A172 (cell line): ENCODE measurements at places on chromosomes 6 and 20.

- no peak for DNase-seq
Measured at GRCh38 chr6:109323241-109323640, 59.0 kb downstream of the CD164 start.

DNA sequence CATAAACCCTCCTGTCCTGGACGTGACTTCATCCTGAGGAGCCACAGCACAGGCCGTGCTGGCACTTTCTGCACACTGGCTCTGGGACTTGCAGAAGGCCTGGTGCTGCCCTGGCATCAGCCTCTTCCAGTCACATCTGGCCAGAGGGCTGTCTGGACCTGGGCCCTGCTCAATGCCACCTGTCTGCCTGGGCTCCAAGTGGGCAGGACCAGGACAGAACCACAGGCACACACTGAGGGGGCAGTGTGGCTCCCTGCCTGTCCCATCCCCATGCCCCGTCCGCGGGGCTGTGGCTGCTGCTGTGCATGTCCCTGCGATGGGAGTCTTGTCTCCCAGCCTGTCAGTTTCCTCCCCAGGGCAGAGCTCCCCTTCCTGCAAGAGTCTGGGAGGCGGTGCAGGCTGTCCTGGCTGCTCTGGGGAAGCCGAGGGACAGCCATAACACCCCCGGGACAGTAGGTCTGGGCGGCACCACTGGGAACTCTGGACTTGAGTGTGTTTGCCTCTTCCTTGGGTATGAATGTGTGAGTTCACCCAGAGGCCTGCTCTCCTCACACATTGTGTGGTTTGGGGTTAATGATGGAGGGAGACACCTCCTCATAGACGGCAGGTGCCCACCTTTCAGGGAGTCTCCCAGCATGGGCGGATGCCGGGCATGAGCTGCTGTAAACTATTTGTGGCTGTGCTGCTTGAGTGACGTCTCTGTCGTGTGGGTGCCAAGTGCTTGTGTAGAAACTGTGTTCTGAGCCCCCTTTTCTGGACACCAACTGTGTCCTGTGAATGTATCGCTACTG lies 22.0 kb upstream of the PYGB start:
- no peak for DNase-seq

- DNase-seq, result no peak
Measured at GRCh38 chr20:4665591-4665990, 56.1 kb upstream of the PRND start.

DNA sequence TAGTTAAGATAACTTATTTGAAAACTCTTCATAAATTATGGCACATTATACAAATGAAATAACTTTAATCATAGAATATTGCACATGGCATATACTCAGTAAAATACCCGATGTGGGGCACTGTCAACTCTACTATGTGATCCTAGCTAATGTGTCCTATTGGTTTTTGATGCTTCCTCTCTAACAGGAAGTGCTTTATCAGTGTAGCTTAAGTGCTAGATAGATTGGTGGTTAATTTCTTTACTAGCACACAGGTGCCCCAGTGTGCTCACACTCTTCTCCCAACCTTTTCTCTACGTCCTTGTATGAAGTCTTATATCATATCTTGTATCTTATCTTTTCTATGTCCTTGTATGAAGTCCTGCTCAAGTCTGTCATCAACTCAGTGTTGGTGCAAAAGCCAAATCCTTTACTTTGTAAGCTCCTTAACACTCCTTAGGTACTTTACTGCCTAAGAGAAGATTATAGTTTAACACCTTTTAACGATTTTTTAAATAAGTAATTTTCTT lies 358.9 kb downstream of the CENPW start:
- DNase-seq, result no peak

DNA sequence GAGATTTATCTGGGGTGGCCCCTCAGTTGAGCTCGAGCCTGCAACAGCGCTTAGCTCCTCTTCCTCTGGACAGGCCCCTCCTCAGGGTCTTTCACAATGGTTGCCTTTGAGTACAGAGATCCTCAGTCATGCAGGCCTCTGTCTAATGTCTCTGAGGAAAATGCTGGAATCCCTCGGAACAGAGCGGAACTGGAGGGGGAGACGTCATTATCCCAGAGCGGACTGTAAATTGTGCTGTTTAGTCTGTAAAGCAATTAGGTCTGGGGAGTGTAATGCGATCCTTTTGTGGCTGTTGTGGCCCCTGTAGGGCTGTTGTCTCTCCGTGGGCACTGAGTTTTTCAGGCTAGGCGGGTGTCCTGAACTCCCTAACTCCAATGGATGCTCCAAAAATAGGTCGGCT lies 15.0 kb upstream of the DAAM2 start:
- no peak for DNase-seq

- DNase-seq, result no peak
Measured at GRCh38 chr6:16649241-16649640, 112.0 kb downstream of the ATXN1 start.

DNA sequence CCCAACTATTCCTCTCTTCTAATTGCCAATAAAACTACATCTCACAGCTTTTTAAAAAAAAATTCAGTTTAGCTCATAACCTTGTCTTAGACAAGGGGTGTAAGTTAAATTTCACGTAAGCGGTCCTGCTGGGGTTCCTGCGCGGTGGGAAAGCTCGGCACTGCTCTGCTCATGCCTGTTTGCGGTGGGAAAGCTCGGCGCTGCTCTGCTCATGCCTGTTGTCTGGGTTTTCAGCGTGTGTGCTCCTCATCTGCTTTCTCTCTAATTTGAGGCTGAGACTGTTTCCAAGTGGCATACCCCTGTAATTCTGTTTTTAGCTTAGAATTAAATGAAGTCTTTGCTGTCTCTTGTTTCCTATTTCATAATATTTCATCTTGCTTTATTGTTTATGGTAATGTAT lies 18.6 kb downstream of the ARID1B start:
- no peak for DNase-seq

GRCh38 chr6:155493026-155493693 lies 37.5 kb upstream of the NOX3 start:
- DNase-seq, result peak; percentile 4

- peak; percentile 19 for DNase-seq
Measured at GRCh38 chr6:163706500-163707087, 292.1 kb downstream of the QKI start.

DNA sequence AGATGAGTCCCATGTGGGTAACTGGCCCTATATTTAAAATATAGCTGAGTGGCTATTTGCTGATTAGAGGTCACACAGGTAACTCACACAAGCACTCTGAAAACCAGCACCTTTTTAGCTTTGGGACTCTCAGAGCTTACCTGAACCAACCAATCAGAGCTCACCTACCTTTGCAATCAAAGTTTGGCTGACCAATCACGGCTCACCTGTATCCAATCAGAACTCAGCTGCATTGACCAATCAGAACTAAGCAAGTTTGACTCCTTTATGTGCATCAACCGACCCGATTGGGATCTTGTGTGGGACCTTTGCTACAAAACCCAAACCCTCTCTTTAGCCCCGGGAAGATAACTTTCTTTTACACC lies 106.8 kb upstream of the NXT1 start:
- DNase-seq, result no peak

- DNase-seq, result no peak
Measured at GRCh38 chr6:15077006-15077405, 168.9 kb upstream of the JARID2 start.

GRCh38 chr6:142184307-142184706 lies 37.2 kb downstream of the VTA1 start:
- DNase-seq, result no peak

DNA sequence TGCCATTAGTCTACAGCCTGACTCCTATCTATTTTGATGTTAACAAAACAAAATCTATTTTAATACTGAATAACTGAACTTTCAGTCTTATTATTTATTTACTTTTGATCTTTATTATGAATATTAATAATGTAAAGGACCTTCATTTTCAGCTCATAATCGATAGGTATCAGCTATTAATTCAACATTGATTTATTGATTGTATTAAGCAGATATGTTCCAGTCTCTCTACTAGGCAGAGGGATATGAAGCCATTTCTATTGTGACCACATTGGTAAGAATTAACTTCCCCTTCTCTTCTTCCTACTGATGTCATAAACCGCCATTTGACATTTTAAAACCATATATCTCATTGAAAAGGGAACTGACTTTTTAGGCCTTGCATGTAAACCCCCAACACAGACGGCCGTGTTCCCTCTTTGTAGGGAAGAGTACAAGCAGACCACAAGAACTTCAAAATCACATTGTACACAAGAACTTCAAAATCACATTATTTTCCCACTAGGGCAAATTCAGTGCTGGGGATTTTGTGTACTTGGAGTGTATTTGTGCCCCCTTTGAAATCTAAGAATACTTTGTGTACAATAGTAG lies 69.5 kb upstream of the FABP7 start:
- DNase-seq, result no peak

DNA sequence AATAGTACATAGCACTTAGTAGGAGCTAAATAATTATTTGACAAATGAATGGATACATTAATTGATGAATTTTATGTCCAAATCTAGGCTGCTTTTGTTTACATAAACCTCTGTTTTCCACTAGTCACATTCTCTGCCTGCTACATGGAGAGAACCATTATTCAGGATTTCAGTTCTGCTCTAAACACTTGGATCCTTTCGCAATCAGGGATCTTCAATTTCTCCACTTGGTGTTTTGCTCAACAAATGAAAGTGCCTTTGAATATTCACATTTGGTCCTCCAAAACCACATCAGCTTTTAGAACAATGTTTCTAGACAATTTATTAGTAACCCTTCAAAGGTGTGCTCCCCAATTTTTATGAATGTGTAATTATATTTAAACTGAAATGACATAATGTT lies 30.6 kb upstream of the HLA-DQB1 start:
- no peak for DNase-seq

GRCh38 chr6:34045771-34046170 lies 100.1 kb downstream of the GRM4 start:
- DNase-seq, result no peak

GRCh38 chr6:6919173-6919572 lies 188.6 kb upstream of the RREB1 start:
- DNase-seq, result no peak

- no peak for DNase-seq
Measured at GRCh38 chr6:113873043-113873667, 16.0 kb downstream of the MARCKS start.

DNA sequence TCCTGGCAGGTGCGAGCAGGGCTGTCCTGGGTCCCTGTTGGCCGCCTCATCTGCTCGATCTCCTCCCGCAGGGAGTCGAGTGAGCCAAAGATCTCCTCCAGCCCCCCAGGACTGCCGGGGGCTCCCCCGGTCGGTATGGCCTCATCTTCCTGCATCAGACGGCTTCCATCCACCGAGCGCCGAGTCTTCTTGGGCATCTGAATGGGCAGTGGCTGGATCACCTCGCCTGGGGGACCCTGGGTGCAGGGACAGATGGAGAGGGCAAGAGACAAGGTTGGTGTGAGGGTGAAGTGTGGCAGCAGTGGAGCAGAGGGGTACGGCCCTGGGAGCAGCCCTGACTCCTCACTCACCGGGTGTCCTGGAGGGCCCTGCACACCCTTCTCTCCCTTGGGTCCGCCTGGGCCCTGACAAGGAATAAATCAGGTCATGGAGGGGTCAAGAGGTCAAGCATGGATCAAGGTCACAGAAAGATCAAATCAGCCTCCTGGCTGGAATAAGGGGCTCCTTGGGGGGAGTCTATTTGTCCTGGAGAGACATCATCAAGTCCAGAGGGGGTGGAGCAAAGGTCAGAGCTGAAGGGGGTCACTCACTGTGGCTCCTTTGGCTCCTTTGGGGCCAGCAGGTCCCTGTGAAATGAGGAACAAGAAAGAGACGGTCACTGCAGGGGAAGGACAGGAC lies 26.5 kb downstream of the COL11A2 start:
- no peak for DNase-seq

DNA sequence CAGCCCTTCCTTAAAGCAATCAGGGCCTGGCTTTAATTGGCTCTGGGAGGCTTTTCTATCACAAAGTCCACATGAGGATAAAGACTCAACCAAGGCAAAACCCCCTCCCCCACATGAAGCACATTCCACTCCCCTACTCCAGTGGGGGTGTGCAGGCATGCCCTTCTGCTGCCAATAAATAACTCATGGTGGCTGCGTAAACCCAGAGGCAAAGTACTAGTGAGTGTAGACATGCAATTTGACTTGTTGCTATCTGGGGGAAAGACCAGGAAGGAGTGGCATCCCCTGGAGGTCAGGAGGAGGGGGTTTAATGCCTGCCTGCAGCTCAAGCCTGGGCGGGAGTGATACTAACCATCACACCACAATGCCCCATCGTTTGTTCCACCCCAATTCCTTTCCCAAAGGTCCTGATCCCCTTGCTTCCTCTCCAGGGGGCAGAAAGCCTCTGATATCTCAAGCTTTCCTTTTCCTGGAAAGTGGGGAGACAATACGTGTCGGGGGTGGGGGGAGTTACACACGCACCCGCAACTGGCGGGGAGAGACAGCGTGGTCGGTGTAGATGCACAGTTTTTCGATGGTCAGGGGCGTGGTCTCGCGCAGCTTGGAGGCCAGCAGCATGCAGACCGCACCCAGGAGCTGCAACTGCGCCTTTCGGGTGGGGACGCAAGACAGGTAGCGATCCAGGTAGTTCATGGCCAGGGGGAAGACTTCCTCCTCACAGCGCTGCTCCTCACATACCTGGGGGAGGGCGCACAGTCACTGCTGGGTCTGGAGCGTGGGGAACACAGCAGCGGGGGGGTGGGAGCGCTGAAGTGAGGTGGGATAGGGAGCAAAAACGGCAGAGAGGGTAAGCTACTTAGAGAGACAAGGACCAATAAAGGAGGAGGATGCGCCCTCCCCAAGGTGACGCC lies 1.5 kb downstream of the CCND3 start:
- DNase-seq, result no peak

DNA sequence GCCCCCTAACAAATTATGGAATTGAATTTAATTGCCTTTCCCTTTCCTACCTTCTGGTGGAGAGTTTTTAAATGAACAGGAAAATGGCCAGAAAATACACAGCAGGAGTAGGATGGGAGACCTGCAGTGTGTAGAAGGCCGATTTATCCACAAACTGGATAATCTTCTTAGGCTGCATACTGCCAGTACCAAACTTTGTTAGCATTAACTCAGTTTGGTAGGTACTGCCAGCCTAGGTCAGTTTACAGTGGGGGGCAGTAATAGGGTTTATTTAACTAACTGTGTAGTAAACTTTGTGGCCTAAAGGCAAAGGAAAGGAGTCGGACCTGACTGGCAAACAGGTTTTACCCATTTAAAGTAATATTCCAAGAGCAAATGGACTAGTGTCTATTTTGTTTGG lies 4.6 kb downstream of the NCOA3 start:
- DNase-seq, result no peak

GRCh38 chr6:35532126-35532525 lies 19.4 kb upstream of the TULP1 start:
- no peak for DNase-seq

- DNase-seq, result no peak
Measured at GRCh38 chr6:21151119-21151518, 442.4 kb upstream of the SOX4 start.

GRCh38 chr6:146981981-146982380 lies 222.2 kb upstream of the STXBP5 start:
- no peak for DNase-seq
